CD4-positive, alpha-beta T cell (primary cell): ENCODE measurements at places on chromosomes 1 and 21.

DNA sequence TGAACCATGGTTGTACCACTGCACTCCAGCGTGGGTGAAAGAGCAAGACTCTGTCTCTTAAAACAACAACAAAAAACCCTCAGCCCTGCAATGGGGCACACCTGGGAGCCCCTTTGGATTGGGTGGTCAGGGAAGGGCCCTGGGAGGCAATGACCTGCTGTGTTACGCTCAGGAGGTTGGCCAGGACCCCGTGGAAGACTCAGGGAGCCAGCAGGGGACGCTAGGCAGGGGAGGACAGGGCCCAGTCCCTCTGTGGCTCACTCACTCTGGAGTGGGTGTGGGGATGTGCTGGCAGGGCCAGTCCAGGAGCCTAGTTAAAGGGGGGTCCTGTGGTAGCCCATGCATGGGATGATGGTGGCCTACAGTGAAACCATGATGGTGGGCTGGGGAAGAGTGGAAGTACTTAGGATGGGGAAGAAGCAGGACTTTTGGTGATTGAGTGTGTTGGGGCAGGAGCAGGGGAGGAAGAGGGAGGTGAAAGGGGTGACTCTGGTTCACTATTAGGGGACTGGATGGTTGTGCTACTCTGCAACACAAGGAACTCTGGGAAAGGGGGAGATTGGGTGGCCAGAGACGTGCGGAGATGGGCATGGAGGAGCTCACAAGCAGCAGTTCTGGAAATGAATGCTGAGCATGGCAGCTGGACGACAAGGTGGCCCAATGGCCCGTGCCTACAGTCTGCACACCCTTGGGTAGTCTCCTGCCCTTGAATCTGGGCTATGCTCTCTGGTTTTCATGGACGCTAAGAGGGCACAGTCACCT, 56.3 kb upstream of the FAM20B start:
- DNase-seq, result no peak

DNA sequence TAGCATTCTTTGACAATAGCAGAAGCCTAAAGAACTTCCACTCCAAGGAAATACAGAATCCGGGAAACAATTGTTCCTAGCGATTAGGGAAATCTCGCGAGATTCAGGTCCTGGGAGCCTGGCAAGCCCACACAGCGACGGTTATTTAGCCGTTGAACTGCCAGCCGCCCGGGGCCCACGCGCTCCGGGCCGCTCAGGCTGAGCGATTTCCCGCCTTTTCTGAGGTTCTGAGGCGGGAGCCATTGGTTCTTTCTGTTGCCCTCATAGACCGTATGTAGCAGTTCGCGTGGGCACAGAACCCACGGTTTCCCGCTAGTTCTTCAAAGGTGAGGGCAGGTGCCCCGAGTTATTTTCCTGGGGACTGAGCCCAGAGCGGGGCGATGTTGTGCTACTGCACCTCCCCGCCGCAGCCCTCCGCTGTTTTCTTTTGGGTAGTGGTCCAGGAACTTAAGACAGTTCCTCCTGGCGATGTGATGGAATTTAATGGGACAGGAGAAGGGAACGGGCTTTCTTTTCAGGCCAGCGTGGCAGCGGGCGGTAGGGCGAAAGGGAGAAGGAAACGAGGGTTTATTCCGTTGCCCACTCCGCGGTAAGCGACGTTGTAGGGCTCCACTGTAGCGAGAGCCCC, at the start of gene SYCP1:
SYCP1 (plus strand) TSS at position 171 of the 628 bp plus-strand sequence. CDS start 602 bp downstream, outside the sequence.
- DNase-seq, result no peak

- no peak for DNase-seq
Observed at GRCh38 chr21:41833497-41834115, 45.5 kb downstream of the PRDM15 start.

GRCh38 chr1:156160743-156161171, 7.4 kb downstream of the SEMA4A start:
- DNase-seq, result peak; percentile 53

DNA sequence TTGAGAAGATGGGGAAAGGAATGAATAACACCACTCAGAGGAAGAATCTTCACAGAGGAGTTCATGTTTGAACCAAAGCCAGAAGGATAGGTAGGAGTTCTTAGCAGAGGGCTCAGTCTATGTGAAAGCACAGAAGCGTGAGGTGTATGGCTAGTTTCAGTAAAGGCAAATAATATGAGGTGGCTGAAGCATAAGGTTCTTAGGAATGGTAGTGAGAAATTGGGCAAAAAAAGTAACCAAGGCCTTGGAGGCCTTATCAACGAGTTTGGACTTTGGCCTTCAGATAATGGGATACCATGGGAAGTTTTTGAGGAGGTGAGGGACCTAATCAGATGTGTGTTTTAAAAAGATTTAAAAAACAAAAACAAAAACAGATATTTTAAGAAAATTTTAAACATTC, 47.1 kb downstream of the TCEANC2 start:
- DNase-seq, result no peak

DNA sequence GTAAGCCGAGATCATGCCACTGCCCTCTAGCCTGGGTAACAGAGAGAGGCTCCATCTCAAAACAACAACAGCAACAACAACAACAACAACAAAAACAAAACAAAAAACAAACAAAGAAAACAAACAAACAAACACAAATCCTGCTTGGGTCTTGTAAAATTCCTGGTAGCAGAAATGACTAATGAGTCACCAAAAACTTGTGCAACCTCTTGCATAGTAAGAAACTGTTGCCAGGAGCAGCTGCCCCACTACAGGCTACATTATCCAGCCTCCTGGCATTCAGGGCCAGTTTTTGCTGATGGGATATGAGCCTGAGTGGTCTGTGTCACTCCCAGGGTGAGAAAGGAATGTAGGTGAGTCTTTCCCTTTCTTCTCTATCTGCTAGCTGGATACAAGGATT, 245.4 kb downstream of the TNR start:
- no peak for DNase-seq

GRCh38 chr21:36132696-36133095, 2.2 kb upstream of the CBR3 start:
- no peak for DNase-seq

GRCh38 chr1:110671361-110671760, 3.4 kb downstream of the KCNA3 start:
- DNase-seq, result peak; percentile 62

- DNase-seq, result no peak
Observed at GRCh38 chr1:178704833-178705232, 20.2 kb upstream of the RALGPS2 start.

DNA sequence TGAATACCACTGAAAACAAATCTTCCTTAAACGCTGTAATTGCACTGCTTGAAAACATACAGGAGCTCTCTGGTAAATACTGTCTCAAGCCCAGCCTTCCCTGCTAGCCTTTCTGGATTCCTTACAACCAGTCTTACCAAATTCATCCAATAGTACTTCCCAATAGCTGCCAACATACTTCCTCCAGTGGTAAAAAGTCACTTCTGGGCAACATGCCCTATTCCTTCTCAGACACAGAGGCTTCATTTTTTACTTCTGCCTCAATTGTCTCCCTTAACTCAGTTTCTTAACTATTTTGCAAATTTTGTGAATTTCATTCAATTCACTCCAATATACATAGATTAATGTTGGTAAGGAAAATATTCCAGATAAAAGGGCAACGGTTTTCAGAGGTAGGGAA, 166.3 kb downstream of the TBX15 start:
- DNase-seq, result no peak

DNA sequence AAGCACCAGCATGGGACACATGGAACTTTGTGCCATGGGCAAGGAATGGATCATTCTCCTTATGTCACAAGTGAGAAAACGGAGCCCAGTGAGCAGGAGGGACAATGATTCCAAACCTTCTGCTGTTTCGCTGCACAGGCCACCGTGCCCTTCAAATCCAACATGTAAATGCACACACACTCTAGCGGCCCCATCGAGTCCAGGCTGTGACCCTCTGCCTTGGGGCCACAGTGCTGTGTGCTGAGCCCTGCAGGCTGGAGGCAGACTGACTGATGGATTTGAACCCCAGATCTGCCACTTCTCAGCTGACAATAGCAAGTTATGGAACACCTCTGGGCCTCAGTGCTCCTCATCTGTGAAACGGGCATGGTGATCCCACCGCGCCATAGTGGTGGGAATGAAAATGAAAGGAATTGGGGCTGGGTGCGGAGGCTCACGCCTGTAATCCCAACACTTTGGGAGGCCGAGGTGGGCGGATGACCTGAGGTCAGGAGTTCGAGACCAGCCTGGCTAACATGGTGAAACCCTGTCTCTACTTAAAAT, 63.6 kb downstream of the ALPL start:
- no peak for DNase-seq

GRCh38 chr1:7127322-7128075, 342.2 kb downstream of the CAMTA1 start:
- no peak for DNase-seq

- no peak for DNase-seq
Observed at GRCh38 chr1:112701227-112702066, 5.5 kb downstream of the RHOC start.

GRCh38 chr1:154419620-154420571, 14.8 kb downstream of the IL6R start:
- peak; percentile 74 for DNase-seq

DNA sequence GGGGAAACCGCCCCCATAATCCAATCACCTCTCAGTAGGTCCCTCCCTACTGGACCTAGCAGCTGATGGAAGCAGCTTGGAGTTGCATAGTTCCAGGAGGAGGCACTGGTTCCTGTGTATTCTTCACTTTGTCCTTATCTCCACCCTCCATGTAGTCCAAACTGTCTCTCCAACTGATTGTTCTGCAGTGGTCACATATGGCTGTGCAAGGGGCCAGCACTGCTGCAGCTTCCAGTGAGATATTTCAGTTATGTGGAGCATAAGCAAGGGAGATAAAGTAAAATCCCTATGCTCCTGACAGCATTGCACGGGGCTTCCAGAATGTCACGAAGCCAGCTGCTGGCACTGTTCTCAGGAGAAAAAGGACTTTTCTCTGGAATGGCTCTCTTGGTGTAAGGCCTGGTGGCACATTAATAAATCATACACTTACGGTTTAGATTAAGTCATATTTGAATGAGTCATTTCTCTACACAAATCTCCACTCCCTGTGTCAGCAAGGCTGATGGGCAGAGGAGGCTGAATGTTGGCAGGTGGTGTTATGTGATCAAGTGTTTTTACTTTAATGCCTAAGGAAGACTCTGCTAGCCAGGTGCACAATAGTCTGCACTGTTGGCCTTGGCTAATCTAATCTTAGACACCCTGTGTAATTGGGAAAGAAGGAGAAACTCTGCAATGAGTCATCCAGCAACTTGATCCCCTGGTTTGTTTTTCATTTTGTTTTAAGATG, 93.4 kb downstream of the KCNK1 start:
- DNase-seq, result no peak

- DNase-seq, result no peak
Observed at GRCh38 chr1:246647513-246647912, 76.7 kb upstream of the SCCPDH start.

DNA sequence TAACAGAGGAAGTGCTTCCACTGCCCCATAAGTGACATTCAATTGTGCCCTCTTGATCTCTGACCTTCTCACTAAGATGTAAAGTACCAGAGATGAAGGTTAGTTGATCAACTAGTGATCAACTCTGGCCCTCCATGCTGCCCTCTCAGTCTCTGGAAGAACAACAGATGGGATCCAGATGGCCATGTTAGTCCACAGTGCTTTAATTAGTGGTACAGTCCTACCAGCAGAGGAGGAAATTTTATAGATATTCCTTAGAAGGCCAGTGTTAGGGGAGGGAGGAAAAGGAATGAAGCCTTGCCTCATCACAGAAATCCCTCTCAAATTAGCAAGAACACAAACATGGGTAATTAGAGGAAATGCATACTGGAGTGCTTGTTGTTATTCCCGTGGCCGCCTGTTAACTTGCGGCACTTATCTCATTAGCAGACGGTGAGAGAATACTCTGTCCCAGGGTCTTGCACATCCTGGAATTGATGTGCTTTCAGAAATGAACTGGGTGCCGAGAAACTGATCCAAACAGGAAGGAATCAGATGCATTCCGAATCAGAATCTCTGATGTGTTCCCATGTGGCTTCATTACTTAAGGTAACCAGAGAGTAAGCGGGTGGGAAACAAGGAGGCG, 91.1 kb upstream of the RGS4 start:
- DNase-seq, result no peak

DNA sequence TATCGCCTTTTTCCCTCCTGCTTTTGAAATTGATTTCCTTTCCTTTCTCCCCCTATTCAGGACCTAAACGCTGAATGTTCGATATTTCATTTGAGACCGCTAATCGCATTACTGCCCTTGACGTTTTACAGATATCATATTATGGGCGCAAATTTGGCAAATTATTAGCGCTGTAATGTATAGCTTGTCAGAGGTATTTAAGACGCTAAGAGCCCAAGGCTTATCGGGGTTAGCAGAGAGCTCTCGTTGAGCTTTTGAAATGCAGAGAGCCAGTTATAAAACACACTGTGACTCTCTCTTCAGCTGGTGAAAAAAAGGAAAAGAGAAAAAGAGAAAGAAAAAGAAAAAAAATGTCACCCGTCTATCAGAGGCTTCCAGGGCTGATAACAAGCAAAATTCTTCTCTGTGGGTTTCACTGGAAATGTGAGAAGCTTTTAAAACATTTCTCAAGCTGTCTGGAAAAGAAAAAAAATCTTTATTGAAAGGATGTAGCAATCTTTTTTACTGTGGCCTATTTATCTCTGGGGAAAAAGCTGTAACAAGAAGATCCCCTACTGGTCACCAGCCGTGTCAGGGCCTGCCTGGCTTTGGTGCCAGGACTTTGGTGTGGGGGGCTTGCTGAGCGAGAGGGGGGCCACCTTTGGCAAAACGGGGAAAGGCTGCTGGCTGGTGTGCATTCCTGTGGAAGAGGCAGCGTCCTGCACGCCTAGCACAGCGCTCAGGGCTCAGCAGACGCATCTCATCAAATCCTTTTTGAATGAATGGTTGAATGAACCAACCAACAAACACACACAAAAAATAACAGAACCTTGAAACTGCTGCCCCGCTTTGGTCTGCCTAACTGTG, 119.8 kb downstream of the RNF220 start:
- no peak for DNase-seq

GRCh38 chr1:14822493-14822892, 224.0 kb downstream of the KAZN start:
- no peak for DNase-seq

GRCh38 chr21:16993416-16994038, 519.3 kb upstream of the CXADR start:
- no peak for DNase-seq

- no peak for DNase-seq
Observed at GRCh38 chr1:25212725-25213124, 19.6 kb downstream of the SYF2 start.

GRCh38 chr1:81428998-81429397, 371.7 kb upstream of the ADGRL2 start:
- no peak for DNase-seq

DNA sequence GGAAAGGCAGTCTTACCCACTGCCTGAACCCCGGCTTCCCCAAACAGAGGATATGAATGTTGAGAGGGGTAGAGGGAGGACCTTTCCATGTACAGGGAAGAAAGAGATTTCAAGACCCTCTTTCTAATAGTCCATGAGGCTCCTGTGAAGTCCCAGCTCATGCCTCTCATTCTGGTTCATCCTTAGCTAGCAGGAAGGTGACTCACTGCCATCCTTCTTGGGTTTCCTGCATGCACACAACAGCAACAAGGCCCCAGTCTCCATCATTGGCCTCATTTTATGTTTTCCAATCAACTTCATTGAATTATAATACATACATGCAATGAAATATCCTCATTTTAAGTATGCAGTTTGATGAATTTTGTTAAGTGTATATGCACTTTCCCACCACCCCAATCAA, 46.2 kb downstream of the SYT2 start:
- no peak for DNase-seq

- no peak for DNase-seq
Observed at GRCh38 chr1:40017951-40018575, 22.5 kb upstream of the CAP1 start.
